Stimulated activated CD4-positive, alpha-beta T cell treated with anti-CD3 and anti-CD28 coated beads, Interleukin-4, amount 100 ng/mL, for 48 hours (primary cell): ENCODE measurements at places on chromosomes 4 and X.

- no peak for DNase-seq
These were observed 93.5 kb downstream of the SEL1L3 start for GRCh38 chr4:25769251-25769650.

DNA sequence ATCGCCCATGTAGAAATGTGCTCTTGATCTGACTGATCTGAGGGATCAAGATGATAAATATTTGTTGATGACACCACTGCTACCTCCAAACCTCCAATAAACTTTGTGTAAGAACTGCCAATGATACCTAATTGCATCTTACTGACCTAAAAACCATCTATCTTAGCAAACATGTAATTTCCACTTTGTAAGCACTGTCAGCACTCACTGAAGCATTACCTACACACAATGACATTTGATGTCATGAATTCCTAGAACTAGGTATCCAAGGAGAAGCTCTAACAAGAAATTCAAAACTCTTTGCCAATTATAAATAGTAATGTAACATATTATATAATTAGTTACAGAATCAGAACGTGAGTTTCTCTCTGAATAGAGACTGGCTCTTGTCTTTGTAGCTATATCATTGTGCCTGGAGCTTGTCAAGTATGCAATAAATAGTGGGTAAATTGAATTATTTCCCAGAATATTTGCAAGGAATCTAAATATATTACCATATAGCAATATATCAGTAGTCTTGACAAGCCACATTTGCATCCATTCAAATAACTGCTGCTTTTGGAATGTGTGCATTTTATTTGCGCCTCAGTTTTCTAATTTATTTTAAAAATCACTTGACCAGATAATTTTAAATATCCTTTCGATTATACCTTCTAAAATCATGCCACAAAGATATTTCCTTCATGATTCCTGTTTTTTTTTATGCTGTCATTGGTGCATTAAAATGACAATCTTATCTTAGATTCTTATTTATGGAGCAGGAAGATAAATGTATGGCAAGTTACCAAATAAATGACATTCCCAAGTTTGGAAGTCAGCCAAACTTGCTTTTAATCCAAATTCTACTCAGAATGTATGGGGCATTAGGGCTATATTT is 232.3 kb upstream of the NEIL3 start:
- DNase-seq: no peak

- DNase-seq: no peak
These were observed 65.6 kb downstream of the ASB9 start for GRCh38 chrX:15204130-15204751.

DNA sequence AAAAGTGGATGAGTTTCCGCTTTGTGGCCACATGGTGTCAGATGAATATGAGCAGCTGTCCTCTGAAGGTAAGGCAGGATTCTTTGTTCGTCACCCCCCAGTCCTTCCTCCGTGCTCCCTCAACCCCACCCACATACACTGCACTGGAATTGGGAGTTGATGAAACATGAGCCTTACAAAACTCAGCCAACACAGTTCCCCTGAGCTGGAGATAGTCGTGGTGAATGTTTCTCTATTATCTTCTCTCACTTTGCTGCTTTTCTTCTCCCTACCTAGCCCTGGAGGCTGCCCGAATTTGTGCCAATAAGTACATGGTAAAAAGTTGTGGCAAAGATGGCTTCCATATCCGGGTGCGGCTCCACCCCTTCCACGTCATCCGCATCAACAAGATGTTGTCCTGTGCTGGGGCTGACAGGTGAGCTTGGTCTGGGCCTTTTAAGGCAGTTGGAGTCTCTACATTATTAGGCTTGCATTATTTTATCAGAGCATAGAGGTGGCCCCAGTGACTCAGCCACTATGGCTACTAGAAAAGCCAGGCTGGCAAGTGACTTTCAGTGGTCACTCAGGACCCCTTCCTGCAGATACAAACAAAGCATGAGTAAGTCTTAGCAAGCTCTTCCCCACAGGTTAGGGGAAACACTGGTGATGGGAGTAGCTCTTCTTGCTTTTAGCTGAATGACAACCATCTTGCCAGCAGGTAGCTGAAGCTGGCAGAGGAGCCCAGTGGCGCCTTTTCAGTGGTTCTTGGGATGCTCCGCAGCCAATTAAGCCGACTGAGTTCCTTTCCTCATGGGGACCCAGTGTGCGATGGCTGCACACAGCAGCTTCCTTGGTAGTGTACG is 1.6 kb downstream of the RPL10 start:
- DNase-seq: peak; percentile 11

- no peak for DNase-seq
These were observed 30.1 kb upstream of the MTMR1 start for GRCh38 chrX:150663073-150663472.

DNA sequence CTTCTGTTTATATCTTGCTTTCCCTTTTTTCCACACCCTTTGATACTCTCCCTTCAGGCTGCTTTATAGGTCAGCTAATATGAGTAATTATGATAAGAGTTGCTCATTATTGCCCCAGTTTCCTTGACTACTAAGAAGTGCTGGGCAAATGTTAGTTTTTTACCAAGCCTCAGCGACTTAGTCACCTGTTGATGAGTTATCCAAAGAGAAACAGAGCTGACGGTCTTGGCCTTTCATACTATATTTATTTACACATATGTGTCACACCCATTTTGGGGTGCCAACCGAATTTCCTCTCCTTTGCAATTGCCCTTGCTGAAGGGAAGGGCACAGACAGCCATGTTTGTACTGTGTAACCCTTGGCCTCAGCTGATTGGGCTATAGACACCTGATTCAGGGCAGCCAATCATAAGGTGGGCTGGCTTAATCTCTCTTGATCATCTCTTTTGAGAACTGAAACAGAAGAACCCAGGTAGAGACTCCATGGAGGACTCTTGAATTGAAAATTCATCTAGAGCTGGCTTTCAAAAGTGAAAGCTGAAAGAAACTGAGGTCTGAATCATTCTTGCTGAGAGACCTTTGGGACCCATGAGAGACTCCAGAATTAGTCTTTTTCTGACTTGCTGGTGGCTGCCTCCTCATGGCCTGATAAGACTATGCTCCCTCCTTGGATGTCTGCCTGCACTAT is 111.7 kb upstream of the RPS6KA3 start:
- peak; percentile 14 for DNase-seq

DNA sequence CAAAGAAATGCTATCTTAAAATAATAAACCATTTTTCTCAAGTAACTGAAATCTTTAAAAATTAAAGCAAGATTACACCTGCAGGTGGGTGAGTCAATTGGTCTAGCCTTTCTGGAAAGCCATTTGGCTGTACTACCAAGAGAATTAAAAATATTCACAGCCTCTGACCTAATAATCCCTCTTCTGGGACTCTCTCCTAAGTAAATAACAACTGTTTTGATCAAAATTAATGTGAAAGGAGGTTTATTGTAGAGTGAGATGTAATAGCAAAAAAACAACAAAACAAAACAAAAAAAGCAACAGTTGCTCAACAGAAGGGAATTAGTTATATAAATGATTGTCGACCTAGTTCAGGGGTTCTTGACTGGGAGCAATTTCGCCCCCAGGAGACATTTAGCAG is 89.0 kb downstream of the GEMIN8 start:
- DNase-seq: no peak

GRCh38 chr4:153560908-153561307 is 94.7 kb downstream of the TMEM131L start:
- no peak for DNase-seq

GRCh38 chrX:136255541-136255940 is 4.3 kb upstream of the MAP7D3 start:
- no peak for DNase-seq

DNA sequence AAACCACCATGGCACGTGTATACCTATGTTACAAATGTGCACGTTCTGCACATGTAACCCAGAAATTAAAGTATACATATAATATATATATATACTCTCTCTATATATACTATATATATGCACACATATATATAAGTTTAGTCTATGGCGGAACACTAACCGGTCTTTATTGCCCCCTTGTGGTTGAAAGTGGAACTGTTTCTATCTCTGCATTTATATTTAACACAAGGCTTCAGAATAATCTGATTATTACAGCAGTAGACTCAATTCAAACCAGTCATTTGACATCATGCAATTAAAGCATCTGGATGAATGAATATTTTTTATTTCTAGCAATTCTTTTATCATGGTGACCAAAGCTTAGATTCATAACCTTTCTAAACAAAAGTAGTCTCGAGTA is 14.6 kb downstream of the RAB9B start:
- no peak for DNase-seq

DNA sequence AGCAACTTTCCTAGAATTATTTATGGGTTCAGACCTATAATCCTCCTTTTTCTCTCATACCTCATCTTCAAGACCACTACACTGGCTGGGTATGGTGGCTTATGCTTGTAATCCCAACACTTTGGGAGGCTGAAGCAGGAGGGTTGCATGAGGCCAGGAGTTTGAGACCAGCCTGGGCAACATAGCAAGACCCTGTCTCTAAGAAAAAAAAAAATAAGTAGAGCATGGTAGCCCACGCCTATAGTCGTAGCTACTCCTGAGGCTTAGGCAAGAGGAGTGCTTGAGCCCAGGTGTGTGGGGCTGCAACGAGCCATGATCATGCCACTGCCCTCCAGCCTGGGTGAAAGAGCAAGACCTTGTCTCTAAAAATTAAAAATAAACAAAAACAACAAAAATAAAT is 832.4 kb downstream of the PCDH18 start:
- no peak for DNase-seq

DNA sequence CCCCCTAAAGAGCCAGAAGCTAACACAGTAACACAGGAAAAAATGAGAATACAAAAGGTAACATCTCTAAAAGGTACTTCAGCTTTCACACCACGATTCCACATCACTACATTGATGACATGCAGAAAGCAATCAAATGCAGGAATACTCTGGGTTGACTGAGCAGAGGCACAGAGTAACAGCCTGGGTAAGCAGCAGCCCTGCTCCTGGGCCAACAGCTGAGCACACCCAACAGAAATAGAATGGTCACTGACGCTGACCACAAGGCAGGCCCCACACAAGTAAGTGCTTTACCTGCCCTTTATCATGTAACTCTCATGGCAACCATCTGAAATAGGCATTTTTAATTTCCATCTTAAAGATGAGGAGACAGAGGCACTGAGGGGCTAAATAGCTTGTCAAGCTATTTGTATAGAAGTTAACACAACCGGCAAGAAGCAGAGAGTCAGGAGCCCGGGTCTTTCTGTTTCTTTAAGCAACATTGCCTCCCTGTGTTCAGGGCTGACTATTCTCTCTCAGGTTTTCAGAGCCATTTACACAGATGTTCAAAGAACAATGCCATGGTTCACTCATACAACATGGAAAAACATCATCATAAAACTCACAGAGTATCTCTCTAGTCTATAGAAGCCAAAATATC is 168.9 kb downstream of the ZNF674 start:
- no peak for DNase-seq

DNA sequence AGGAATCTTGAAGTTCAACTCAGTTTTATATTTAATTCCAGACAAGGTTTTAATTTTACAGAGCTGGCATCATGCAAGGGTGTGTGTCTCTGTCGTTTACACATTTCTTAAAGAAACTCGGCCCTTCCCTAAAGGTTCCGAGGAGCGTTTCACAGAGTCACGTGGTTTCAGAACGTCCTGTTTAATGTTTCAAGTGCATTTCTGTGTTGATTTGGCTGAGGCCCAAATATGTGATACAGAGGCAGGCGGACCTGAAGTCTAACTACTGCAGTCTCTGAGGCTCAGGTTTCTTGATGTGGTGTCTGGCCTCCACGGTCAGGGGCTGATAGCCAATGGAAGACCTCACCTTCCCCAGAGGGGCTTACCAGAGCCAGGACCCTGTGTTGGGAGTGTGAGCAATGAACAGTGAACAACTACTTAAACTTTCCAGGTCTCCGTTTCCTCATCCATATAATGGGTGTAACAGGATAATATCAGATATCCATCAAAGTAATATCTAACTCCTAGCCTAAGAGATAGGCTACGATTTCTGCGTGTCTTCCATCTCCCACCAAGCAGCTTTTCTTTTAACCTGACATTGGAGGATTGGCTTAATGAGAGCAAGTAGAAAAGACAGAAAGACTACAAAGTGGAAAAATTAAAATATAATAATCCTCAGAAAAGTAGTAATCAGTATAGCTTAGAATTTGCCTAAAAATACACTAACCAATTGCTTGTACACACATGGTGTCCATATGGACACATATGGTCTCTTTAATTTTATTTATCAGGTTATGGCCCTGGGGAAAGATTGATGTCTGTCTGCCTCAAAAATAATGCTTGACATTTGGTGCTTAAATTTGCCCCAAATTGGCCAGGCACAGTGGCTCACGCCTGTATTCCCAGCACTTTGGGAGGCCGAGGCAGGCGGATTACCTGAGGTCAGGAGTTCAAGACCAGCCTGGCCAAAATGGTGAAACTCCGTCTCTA is 50.0 kb upstream of the TRIM2 start:
- DNase-seq: no peak

DNA sequence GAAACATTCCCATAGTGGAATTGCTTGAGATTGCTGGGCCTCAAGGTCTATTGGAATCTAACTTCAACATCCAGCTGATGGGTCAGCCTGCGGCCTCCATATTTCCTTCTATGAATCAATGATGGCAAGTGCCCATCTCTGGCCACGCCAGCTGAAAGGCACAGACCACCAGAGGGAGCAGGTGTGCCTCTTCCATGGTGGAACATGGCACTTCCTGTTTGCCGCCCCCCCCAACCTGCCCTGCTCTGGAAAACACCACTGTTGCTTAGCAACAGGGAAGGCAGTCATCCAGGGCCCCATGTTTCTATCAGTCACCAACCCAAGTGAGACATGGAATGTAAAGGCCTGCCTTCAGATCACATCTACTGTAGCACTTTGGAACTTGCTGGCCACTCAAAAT is 11.6 kb downstream of the PAGE4 start:
- peak; percentile 30 for DNase-seq

- no peak for DNase-seq
These were observed 2.1 kb downstream of the NUP62CL start for GRCh38 chrX:107204068-107204605.

DNA sequence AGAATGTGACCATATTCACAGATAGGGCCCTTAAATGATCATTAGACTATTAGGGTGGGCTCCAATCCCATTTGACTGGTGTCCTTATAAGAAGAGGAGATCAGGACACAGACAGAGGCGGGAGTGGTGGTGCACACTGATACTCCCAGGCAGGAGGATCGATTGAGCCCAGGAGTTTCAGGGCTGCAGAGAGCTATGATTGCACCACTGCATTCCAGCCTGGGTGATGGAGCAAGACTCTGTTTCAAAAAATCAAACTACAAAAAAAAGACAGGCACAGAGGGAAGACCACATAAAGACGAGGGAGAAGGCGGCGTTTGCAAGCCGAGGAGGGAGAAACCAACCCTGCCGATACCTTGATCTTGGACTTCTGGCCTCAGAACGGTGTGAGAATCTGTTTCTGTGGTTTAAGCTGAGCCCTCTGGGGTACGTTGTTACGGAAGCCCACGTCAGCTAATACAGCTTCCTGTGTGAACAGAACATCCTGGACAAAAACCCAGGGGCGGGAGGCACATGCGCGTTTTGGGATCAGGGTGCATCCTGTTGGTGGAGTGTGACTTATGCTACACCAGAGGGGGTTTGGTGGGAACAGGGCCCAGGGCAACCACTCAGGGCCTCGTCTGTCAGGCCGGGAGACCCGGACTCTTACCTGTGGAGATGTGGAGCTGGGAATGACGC is 211.8 kb upstream of the PSAPL1 start:
- DNase-seq: no peak

GRCh38 chr4:173398220-173398619 is 696 bp downstream of the SCRG1 start:
- DNase-seq: no peak
